HTR-8/SVneo (cell line): ENCODE measurements at places on chromosomes 5 and 9.

DNA sequence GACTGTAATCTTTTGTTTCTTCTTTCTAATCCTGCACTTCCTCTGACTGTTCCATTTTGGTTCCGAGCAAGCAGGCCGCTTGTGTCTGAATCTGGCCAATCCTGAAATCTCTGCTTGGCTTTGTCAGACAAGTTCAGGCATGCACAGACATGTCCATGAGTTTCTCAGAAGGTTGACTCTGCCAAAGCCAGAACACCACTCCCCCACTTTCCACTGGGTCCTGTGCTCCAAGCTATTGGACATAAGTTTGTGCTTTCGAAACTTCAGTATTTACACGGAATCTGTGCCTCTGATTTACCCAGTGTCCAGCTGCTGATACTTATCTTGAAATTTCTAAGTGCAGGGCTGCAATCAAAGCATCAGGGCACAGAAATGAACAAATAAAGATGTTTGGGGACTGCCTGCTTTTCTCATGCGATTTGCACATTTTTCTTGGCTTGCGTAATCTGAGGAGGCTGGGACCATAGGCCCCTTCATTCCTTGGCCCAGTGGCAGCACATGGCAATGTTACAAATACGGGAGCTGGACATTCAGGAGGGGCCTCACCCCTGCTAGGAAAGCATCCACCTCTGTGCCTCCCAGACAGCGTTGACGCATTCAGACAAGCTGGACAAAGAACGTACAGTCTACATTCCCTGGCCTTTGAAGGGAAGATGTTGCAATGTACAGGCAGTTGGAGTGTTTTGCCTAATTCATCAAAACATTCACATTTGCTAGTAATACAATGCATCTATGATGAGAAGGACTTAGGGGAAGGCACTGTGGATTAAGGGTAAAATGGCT is 209.2 kb upstream of the PAPPA start:
- peak; percentile 54 for DNase-seq

GRCh38 chr9:16316911-16317817 is 553.3 kb downstream of the BNC2 start:
- DNase-seq = no peak

DNA sequence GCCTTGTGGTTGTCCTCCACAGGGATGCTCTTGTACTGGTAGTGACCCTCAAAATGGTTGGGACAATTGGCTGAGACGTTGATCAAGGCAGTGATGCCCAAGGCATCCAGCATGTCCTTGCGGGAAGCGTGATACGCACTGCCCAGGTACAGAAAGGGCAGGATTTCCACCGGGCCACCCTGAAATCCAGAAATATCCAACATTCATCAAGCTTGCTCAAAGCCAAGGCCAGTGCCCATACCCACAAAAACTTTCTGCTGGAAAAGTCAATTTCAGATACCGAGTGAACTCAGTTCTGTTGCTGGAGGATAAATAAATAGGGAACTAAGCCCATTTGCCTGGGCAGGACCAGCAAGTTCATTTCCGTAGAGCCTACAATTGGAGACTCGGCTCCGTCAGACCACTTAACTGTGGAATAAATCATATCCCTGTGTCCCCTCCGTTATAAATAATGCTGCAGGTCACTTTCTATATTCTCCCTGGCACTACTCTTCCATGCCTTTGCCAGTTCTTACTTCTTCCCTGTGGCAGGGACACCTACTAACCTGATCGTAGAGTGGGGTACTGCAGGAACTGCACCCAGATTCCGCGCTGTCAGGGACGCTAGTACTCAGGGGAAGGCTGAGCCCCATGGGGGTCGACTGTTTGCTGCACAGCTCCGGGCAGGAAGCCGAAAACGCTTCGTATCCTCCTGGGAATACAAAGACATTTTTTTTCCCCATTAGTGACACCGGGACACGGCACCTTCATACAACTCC is 1.2 kb downstream of the DUSP1 start:
- DNase-seq = no peak

- peak; percentile 45 for DNase-seq
Measured at GRCh38 chr9:129102791-129103594, 7.6 kb downstream of the CRAT start.

GRCh38 chr9:37602817-37603216 is 10.4 kb upstream of the TOMM5 start:
- no peak for DNase-seq

DNA sequence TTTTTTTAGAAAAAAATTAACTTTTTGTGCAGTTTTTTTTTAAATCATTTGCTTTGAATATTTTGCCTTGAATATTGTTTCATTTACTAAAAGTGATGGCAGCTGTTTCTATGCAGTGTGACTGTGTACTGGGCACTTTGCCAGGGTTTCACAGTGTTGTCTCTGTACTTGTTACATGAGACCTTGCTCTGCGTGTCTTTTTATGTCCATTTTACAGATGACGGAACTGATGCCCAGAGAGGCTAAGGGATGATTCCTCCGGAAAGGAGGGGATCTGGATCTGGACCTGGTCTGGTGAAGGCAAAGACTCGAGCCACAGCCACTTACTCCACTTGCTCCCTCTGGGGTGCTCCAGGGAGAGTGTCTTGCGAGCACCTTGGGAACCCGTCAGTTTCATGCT is 124.8 kb upstream of the PTCH1 start:
- no peak for DNase-seq

GRCh38 chr5:153658149-153658548 is 167.7 kb downstream of the GRIA1 start:
- no peak for DNase-seq

GRCh38 chr9:132782037-132782436 is 96.0 kb downstream of the AK8 start:
- DNase-seq = no peak

DNA sequence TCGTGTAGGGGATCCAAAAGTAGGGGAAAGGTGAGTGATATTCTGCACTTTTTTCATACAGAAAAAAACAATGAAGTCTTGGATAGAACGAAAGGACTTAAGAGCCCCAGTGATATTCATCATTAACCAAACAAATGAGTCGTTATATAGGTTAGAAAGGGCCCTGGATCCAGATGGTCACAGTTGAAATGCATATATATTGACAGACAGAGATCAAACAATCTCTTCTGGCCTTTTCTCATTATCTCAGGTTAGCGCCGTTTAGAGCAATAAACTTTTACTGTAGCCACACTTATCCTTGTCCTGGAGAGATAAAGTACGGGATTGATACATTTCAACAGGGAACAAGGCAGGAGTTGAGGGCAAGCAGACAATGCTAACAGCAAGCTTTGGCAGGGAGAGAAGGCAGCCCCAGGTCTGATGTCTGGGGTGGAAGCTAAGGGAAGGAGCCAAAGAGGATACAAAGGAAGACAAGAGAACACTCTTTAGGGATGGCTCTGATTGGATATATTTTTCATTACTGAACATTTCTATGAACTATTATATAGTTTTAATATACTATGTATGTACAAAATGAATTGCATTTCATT is 77.0 kb downstream of the LIFR start:
- no peak for DNase-seq

GRCh38 chr5:150177721-150178120 is 11.1 kb downstream of the CDX1 start:
- no peak for DNase-seq

DNA sequence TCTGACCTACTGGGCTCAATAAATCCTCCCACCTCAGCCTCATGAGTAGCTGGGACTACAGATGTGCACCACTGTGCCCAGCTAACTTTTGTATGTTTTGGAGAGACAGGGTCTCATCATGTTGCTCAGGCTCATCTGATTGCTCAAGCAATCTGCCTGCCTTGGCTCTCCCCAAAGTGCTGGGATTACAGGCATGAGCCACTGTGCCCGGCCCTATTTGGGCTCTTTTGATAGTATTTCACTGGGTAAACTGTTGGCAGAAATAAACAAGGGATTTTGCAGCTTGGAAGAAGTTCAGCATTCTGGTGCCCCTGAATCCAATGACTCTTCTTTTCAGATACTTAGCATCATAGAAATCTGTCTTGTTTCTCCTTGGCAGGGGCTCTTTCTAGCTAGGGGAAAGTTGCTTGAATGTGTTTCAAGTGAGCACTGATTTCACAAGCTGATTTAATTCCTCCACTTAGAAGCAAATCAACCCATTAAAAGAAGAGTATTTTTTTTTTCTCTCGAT is 146.8 kb downstream of the PAPPA start:
- no peak for DNase-seq

DNA sequence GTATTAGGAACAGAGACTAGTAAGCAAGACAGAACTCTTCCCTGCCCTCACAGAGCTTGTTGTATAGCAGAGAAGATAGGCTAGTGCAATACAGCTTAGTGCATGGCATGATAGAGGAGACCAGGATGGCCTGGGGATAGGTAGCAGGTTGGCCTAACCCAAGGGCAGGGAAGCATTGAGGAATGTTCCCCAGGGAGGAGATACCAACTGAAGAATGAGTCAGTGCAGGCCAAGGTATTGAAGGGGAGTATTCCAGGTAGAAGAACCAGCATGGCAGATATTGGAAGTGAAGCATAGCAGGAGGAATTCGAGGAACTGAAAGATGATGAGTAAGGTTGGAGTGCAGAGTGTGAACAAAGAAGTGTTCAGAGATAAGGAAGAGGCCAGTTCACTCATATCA is 138.6 kb upstream of the DHFR start:
- DNase-seq = no peak

DNA sequence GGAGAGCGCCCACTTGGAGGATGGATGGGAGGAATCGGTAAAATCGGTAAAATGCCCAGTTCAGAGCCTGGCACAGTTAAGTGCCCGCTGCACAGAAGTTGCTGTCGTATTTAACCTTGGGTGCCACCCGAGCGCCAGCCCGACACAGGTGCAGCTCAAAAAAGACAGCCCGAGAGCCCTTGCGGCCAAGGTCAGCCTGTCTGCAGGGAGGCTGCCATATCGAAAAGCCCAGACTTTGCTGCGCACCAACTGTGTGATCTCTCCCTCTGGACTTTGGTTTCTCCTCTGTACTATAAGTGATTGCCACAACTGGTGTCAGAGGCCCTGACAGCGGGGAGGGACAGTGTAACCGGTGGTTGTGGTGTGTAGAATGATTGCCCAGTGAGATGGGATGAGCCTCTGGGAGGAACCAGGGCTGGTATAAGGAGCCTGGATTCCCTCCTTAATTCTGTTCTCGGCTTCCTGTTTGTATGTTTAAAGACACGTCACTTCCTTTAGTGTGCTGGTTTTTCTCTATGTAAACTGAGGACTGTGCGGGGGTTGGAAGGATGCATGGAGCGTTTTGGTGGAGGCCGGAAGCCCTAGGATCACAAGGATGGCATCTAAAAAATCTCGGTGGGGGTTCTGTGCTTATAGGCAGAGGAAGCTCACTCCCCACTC is 792 bp downstream of the NTMT1 start:
- DNase-seq = no peak

- no peak for DNase-seq
Measured at GRCh38 chr5:171080186-171080938, 218.5 kb downstream of the RANBP17 start.

DNA sequence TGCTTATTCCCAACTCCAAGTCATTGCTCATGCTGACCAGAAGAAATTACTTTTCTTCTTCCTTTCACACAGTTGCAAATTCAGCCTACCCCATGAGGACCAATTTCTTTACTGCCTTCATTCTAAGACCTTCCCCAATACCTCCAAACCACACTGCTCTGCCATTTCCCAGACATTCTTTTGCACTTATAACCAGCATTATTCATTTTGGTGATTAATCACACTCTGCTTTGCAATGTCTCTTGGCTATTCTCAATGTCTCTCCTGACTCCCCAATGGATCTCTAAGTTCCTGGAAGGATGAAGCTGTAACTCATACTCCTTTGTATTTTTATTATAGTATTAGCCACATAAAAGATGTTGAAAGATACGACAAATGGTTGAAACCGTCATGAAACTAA is 105.7 kb upstream of the RANBP3L start:
- DNase-seq = no peak

DNA sequence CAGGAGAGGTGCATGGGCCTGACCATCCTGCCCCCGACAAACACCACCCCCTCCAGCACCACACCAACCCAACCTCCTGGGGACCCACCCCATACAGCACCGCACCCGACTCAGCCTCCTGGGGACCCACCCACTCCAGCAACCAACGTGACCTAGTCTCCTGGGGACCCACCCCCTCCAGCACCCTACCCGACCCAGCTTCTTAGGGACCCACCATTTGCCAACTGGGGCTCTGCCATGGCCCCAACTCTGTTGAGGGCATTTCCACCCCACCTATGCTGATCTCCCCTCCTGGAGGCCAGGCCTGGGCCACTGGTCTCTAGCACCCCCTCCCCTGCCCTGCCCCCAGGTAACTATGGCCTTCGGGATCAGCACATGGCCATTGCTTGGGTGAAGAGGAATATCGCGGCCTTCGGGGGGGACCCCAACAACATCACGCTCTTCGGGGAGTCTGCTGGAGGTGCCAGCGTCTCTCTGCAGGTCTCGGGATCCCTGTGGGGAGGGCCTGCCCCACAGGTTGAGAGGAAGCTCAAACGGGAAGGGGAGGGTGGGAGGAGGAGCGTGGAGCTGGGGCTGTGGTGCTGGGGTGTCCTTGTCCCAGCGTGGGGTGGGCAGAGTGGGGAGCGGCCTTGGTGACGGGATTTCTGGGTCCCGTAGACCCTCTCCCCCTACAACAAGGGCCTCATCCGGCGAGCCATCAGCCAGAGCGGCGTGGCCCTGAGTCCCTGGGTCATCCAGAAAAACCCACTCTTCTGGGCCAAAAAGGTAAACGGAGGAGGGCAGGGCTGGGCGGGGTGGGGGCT is 4.6 kb downstream of the CEL start:
- DNase-seq = no peak

DNA sequence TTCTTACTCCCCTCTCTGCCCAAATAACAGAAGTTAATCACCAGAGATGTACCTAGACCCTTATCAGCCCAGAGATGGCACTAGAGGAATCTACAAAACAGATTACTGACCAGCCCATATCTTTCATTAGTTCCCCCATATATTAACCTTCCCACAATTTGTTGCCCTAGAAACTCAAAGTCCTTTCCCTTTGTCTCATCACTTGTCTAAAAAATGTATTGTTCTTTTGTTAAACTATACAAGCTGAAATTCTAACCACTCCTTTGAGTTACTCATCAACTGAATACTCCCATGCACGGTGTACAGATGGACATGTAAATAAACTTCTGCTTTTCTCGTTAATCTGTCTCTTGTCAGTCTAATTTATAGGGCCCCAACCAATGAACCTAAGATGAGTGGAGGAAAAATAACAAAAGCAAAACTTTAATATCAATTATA is 130.9 kb downstream of the CCDC192 start:
- no peak for DNase-seq

DNA sequence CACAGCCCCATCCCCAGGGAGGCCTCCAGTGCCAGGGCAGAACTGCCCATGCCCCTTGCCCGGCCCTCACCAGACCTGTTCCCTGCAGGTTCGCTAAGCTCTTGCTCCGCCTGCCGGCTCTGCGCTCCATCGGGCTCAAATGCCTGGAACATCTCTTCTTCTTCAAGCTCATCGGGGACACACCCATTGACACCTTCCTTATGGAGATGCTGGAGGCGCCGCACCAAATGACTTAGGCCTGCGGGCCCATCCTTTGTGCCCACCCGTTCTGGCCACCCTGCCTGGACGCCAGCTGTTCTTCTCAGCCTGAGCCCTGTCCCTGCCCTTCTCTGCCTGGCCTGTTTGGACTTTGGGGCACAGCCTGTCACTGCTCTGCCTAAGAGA is 110.1 kb downstream of the RXRA start:
- DNase-seq = no peak

- DNase-seq = no peak
Measured at GRCh38 chr5:149811453-149811852, 81.3 kb downstream of the PPARGC1B start.
